ENCODE measurements at places on chromosomes 6 and 20.
A peak's percentile ranks its signal among the peaks of the same experiment; 100 is the strongest.

DNA sequence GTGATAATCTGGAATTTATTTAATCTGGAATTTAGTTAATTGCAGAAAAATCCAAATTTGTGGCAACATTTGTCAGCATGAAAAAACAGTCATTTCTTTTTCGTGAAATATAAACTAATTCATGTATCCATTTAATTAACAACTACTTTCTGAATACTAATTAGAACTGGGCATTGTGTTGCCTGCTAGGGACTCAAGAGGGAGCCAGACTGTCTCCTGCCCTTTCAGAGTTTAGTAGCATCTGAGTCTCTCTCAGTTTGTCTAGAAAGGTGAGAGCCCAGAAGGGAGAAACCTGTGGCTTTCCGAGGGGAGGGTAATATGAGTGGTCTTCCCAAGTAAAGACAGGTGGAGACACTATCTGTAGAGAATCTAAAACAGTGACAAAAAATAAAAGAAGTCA, 210.9 kb upstream of the HDDC2 start:
- DNase-seq = peak; percentile 45

DNA sequence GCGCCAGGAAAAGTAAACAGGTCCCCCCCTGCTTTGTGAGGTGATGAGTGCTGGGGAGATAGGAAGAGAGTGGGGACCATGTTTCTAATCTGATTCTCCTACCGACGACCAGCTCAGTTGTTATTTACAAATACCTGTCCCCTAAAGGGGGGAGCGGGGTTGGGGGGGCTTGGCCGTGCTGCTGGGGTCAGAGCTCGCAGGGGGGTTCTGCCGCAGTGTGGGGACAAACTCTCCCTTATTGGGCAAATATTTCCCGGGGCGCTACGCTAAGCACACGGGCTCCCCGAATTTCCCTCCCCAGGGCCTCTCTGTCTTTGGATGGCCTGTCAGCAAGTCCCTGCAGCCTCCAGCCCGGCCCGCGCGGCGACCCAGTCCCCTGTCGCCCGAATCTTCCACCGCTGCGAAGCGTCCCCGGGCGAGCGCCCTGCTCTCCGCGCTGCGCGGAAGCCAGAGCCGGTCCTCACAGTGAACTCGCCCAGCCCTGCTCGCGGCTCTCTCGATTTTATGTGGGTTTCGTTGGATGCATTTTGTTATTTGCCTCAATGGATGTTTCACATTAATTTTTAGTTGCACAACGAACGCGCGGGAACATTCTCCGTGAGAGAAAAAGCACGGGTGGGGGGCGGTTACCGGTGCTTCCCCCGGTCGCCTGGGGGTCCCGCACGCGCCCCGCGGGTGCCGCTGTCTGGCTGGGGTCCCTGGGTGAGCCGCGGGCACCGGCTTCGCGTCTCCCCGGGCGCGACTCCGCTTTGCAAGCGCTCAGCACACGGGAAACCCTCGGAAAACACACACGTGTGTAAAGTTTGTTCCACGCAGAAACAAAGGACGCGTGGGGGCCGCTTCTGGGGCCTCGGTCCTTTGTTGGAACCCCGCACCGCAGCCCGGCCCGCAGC, 1.5 kb upstream of the STX16 start:
- DNase-seq = no peak

DNA sequence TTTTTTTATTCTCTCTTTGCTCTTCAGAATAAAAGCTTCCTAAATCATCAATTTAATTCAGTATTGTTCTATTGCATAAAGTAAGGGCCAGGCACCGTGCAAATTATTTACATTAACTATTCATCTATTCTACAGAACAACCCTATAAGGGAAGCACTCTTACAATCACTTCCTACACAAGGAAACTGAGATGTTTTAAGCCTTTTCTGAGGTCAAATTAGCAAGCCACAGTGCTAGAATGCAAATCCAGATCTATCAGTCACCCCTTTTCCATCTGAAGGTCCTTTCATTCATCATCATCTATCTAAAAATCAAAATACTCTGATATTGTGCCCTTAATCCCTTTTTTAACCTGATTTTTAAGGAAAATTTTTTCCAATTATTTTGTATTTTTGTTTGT, 31.2 kb downstream of the FRK start:
- DNase-seq = no peak

DNA sequence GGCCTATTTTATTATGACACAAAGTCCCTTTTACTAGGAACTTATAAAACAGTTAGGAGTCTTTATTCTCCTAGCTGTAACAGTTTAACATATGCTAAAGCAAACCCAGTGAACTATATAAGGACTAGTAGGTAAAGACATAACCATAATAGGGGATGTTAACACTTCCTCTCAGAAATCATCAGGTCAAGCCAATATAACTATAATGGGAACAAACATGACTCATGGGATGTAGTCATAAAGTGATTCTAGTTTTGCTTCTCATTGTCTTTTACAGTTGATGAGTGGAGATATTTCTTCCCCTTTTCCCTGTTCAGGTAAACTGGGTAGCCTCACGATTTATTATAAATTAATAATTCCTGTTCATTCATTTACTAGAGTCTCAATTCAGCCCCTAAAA, 9.7 kb downstream of the PTCHD4 start:
- DNase-seq = no peak

DNA sequence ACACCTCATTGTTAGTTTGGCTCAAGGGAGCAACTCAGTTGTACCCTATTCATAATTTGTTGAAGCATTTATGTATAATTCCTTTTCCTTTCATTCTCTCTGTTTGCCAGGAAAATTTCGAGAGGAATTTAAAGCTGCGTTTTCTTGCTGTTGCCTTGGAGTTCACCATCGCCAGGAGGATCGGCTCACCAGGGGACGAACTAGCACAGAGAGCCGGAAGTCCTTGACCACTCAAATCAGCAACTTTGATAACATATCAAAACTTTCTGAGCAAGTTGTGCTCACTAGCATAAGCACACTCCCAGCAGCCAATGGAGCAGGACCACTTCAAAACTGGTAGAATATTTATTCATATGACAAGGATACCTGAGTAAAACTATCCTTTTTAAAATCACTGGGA, 45.2 kb upstream of the GFRAL start:
- no peak for DNase-seq

DNA sequence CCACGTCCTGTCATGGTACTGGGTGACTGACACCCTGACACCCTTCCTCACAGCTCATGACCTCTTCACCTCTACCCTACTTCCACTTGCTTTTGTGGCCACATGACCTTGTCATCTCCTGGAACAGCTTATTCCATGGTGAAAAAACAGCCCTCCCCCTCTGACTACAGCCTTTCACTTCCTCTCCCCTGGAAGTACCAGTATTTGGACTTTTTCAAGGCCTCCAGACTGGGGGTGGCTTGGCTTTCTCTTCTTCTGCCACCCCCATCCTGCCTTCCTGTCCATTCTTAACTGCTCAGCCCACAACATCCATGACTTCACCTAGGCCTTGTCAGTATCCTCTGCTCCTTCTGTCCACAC, 168.4 kb downstream of the CARMIL1 start:
- no peak for DNase-seq

- DNase-seq = no peak
Observed at GRCh38 chr6:156720691-156721685, 56.2 kb upstream of the ARID1B start.

GRCh38 chr20:50285376-50286173, 94.9 kb downstream of the CEBPB start:
- DNase-seq = peak; percentile 29

GRCh38 chr6:45555981-45556771, 178.4 kb upstream of the SUPT3H start:
- no peak for DNase-seq

DNA sequence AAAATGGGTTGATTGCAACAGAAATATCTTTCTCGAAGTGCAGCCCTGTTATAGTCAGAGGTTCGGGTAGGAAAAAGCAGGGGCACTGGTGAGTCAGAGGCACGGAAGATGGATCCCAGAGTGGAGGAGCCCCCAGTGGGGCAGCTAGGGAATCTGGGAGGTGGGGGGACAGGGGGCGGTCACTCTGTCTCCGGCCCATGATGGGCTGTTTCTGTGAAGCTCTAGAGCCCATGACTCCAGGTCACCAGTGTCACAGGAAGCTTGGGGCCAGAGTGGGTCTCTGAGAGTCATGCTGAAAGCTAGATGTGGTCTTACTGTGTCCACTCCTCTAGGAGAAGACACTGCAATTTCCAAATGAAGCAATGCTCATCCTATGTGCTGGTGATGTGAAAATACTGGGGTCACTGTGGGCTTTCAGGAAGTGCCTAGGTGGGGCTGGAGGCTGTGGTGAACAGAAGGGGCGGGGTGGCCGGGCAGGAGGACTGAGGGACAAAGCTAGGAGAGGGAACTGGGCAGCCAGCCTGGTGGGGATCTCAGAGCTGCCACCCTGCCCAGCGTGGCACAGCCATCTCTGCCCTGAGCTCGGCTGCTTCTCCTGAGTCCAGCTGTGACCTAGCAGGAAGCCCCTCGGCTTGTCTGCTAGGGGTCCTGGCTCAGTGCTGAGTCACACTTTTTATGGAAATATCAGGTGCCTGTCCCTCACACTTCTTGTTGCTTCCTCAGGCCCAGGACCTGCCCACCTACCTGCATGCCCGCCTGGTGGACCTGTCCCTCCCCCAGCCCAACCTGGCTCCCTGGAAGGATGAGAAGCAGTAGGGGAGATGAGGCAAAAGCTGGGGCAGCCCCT, 54.2 kb downstream of the IRF4 start:
- DNase-seq = no peak

DNA sequence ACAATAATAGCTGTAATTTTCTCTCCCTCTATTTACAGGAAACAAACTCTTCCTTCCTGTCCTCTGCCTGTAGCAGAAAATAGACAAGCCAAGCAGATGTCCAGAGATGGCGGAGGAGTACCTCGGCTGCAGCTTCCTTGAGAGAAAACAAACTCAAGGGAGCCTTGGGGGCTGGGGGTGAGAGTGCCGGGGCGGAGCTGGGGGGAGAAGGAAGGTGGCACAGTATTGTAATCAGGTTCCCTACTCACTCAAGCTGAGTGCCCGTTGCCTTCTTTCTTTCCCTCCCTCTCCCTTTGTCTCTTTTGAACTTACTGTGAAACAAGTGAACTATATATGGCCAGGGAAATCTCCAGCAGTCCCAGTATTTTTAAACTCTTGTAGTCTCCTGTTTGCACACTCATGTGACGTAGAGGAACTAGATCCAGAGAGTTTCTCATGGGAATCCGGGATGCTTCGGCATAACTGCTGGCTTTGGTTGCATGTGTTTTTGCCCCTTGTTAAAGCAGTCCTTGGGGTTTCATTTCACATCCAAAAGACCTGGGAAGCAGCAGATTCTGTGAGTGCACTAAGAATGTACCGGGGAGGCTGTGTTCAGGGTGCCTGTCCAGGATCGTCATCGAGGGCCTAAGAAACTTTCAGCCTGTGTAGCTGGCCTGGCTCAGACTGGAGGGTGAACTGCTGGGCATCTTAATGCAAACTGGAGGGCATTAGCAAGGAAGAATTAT, 44.6 kb upstream of the HDDC2 start:
- no peak for DNase-seq

GRCh38 chr20:60565083-60565482, 606.9 kb downstream of the CDH26 start:
- no peak for DNase-seq

DNA sequence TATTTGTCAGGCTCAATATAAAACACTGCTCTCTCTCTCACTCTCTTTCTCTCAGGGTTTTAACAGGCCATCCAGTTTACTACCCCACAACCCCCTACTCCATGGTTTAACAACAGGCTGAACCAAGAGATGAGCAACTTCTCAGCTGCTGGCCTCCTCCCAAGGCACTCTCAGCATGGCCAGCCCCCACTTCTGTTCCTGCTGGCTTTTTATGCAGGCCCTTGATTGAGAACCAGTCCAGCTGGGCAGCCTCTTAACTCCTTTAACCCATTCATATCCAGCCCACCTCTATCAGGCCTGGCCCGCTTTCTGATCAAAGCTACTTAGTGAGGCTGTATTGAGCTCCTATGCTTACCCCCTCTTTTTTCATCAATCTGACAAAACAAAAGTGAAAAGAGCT, 346.8 kb upstream of the POU3F2 start:
- DNase-seq = no peak

DNA sequence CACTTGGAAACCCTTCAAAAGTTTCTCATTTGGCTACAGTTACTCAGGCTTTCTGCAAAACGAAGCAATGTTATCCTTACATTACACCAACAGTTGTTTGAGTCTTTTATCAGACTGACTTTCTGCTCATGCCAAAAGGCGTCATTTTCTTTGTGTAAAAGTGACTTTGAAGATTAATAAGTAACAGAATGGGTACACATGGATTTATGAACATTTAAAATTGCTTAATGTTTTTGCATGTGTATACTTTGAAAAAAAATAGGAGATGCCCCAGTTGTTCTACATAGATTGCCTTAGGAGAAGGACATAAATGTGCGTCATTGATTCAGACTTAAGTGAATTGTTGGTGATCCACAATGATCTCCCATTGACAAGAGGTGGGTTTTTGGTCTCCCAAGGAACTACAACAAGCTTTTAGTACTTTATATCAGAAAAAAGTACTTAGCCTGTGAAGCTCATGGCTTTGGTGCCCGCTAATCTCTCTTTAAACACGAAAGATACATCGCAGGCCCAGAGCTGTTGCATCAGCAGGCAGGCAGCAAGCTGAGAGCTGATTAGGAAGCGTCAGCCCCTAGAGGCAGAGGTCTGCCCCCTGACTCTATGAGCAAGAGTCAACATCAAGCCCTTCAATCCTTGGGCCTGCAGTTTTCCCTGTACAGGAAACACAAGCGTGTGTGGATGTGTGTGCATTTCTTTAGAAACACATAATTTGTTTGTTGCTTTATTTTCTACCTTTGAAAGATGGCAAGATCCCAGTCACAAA, 45.9 kb downstream of the SLC22A3 start:
- DNase-seq = no peak

- no peak for DNase-seq
Observed at GRCh38 chr6:150430815-150431214, 62.0 kb downstream of the IYD start.

DNA sequence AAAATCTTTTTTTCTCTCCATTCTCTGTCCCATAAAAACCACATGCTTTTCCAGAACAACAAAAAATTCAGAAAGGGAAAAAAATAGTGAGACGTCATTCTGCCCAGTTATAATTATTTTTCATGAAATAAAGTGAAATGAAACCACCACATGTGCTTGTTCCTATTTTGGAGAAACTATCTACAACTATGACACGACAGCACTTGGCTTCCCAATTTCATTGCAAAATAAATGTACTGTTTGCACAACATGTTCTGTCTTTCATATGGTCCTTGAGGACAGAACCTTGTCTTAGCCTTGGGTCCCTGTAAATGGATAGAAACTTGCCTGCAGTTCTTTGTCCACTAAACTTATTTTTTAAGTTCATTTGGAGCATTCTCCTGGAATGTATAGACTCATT, 5.6 kb upstream of the MAN1A1 start:
- no peak for DNase-seq

GRCh38 chr6:56850626-56851025, 104.3 kb upstream of the BEND6 start:
- DNase-seq = no peak
